ENCODE measurements at places on chromosomes 1 and 21.

GRCh38 chr21:34890724-34891612 is 158.1 kb downstream of the RUNX1 start:
- no peak for DNase-seq

DNA sequence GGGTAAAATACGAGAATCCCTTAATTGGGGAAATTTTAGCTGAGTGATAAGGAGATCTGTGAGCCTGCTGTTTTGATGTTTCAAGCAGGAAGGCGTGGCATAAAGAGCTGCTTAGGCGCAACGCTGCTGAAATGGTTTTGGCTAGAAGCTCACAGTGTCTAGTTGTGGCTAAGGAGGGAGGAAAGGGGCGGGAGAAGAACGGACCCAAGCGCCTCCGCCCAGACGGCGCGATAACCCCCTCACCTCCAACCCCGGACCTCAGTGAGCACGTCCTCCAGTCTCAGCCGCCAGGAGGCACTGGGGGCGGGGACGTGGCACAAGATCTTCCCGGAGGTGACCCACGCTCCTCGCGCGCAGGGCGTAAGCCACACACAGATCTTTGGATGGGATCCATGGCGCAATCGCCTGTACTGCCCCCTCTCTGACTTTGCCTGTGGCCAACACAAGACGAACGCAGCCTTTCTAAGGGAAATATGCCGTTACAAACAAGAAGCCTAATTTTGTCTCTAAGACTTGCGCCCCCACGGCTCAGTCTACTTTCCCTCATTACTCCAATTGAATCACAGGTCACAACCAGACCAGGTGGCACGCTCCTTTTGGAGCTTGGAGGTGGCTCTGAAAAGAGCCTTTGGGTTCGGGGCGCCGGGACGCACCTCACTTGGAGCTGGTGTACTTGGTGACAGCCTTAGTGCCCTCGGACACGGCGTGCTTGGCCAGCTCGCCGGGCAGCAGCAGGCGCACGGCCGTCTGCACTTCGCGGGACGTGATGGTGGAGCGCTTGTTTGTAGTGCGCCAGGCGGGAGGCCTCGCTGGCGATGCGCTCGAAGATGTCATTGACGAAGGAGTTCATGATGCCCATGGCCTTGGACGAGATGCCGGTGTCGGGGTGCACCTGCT is 23.4 kb upstream of the RNF187 start:
- DNase-seq = no peak

- no peak for DNase-seq
Measured at GRCh38 chr1:67226688-67227087, 60.4 kb downstream of the IL23R start.

DNA sequence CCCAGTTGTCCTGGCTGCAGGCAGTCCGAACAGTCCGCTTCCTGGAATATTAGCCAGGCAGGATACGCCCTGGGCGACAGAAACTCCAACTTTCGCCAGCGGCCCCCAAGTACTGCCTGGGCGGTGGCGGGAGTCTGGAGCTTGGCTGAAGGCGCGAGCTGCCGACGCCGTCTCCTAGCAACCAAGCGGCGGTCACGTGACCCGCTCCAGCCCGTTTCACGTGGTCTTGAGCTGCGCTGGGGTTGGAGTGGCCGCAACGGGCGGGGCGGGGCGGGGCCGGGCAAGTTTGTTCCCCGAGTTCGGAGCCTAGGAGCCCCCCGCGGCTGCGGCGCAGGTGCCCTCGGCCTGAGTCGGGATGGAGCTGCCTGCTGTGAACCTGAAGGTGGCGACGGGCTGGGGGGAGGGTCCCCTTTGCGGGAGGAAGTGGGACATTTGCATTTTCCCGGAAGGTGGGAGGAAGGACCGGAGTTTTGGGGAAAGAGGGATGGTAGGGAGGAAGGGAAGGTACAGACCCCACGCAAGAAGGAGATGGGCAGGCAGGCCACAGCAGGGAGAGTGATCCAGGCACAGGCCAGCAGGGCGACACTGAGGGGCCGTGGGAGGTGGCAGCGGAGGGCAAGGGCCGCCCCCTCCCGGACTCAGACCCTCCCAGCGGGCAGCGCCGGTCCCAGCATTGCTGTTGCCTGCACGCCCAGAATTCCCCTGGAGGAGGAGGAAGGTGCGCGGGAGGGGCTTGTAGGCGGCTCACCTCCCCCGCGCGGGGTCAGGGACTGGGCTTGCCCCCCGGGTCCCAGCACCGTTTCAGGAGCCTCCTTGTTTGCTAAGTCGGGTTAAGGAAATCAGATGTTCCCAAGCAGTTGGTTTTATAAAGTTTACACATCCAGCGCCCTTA is at the start of gene AGTRAP:
TSS of gene AGTRAP (plus strand) at position 283 of the 892 bp plus-strand sequence. CDS start at position 356, 73 bp downstream.
- DNase-seq = peak; percentile 82

DNA sequence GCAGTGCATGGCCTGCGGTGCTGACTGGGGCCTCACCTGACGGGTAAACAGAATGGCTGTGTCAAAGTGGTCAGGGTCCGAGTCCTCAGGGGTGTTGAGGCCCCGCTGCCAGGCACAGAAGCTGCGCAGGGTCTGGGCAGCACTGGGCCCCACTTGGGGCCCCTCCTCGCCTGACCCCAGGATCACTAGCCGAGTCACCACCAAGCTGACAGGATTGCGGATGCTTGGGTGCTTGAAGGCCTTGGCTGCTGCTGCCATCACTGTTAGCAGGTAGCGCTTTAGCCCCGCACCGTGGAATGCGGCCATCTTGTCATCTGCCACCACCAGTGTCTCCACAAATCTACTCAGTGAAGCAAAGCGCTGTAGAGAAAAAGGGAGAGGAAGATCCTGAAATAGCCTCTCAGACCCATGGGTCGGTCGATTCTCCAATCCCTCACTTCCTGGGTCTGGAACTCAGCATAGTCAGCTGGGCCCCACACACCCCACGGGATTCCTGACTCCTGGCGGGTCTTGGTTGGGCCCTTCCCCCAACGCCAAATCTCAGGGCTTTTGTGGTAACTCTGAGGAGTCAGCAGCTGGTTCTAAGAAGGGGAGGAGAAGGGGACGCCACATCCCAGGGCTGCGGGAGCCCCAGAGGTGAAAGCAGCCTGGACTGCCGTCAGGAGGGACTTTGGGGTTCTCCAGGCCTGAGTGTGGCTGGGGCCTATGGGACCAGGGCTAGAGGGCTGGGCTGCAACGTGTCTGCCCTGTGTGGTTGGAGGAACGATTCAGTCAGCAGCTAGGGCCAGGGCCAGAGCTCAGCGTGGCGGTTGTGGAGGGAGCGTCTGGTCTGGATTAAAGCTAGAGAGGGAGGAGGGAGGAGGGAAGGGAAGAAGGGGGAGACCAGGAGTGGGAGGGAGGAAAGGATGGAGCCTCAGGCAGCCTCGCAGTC is 2.1 kb downstream of the ADAMTS4 start:
- peak; percentile 68 for DNase-seq

DNA sequence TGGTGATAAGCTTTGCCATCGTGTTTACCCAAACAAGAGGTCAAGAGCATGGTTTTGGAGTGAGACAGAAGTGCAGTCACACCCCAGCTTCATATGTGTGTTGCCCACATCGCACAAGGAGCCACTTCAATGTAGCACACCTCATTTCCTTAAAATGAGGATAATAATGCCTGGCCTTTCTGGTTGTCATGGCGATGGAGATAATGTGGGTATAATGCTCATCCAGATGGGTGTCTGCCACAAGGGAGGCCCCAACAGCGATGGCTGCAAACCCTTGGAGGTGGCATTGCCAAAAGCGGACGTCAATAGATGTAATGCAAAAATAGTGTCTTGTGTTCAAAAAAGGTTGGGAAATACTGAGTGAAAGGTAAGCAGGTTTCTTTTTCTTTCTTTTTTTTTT is 83.1 kb upstream of the AJAP1 start:
- no peak for DNase-seq

DNA sequence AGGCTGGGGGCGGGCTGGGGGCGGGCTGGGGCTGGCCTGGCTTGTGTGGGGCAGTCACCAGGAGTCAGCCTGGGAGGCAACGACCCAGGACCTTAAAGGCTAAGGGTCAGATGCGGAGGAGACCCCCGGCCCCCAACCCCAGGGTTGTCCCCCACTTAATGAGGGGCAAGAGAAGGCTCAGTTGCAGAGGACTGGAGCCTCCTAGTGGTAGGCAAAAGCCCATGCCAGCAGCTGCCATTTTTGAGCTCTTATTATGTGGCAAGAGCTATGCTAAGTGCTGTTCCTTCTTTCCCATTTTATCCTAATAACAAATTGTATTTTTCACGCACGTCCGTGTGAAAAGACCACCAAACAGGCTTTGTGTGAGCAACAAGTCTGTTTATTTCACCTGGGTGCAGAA is 8.0 kb downstream of the KIAA1614 start:
- no peak for DNase-seq

DNA sequence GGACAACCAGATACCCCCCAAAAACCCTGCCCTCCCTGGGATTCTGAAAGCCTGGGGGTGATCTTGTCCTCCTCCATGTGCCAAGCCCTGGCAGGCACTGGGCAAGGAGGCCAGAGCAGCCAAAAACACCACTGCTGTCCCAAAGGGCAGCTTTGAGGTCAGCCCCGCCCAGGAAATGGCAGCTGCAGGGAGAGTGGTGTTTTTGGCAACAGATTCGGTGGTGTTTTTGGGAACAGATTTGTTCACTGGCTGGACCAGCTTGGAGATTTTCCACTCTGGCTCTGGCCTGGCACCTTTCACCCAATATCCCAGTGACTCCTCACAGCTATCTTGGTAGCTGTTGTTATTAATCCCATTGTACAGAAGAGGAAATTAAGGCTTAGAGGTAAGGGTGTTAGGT is 34.7 kb downstream of the LRP8 start:
- no peak for DNase-seq

DNA sequence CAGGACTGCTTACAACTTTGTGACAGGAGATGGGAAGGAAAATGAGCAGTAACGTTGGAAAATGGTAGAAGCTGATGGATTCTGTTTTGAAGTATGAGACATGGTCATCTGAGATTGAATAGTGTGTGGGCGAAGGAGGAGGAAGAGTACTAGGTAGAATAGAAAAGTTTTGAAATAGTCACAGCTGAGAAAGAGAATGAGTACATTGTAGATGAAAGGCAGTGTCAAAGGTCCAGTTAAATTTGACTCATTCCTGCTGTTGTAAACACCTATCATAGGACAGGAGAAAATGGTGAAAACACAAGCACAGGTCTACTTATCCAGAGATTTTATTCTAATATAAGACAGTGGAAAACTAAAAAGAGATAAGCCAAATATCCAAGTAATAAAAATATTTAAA is 56.8 kb upstream of the CFHR3 start:
- no peak for DNase-seq

DNA sequence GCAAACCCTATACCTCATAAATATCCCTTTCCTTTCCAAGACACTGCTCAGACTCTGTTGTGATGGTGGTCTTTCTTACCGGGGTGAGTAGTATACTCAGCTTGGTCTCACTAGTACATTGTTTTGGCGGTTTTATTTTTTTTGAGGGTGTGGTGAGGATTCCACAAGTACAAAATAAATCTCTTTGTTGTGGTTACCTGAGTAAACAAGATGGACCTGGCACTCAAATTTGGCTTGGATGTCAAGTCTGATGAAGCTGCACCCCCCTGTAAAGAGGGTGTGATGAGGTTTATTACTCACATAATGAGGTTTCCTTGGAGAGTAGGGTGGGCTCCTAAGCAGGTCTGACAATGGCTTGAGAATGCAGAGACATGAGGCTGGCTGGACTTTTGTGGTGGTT is 68.2 kb upstream of the KCNJ6 start:
- no peak for DNase-seq

DNA sequence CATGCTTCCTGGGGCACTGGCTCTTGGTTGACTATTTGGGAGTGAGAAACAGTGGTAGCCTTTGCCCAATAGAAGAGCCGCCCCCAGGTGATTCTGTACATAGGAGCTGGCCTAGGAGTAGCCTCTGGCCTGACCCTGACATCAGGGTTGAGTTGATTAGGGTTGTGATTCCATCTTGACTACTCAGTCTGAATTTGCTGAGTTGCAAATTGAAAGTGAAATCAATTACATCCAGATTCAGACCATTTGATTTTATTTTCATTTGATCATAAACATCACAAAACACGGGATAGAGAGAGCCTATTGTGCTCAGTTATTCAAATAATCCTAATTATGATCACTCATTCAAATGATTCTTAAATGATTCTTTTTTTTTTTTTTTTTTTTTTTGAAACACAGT is 253.2 kb downstream of the KIF26B start:
- DNase-seq = no peak

- DNase-seq = no peak
Measured at GRCh38 chr1:89900791-89901708, 80.2 kb downstream of the LRRC8D start.

GRCh38 chr1:109369167-109369746 is 28.5 kb downstream of the SORT1 start:
- peak; percentile 27 for DNase-seq

DNA sequence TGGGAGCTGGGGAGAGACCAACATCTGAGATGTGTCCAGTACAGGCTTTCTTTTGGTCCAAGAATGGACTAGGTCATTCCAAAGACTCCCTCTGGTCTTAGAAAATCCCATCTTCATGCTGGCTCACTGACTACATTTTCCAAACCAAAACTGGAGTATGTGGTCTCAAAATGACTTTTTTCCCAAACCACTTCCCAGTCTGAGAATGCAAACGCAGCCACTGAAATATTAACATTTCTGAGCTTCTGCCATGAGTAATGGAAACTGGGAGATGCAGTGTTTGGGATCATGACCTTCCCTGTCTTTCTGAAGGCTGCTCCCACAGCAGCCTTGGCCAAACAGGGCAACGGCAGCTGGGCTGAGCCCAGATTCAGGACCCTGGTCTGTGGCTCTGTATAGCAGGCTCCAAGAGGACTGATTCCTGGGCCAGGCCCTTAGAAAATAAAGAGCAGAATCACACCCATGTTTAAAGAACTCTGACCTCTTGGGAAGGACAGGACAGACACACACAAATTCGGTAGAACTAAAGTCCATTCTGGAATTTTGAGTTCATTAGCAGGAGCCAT is 62.1 kb upstream of the CNTN2 start:
- no peak for DNase-seq

DNA sequence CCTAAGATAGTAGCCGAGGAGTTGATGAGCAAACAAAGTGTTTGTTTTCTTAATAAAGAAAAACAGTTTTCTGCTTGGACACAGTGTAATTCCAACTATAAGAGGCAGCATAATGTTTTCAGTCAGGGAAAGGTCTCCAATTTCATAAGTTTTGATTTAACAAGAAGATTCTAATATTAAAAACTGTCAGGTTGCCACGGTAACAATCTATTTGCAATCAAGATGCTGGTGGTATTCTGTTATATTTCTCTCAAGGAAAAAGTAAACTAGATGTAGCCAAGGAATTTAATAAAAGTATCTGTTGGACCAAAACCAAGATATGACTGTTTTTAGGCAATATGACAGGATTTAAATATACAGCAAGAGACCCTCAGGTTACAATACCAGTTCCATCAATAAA is 211.7 kb downstream of the SMYD3 start:
- DNase-seq = no peak

Measured in HFFc6 (cell line).